Peyer's patch (tissue), 4 donors: ENCODE measurements at places on chromosomes 4 and X. TPM values are rescaled to one million over a fixed set of nuclear protein-coding genes. Genes with fewer than 3 reads are reported as not detected.

CXCL3 gene
- total RNA-seq = 2.6 TPM

FAAH2 gene
- total RNA-seq = 7.2 TPM

DNA sequence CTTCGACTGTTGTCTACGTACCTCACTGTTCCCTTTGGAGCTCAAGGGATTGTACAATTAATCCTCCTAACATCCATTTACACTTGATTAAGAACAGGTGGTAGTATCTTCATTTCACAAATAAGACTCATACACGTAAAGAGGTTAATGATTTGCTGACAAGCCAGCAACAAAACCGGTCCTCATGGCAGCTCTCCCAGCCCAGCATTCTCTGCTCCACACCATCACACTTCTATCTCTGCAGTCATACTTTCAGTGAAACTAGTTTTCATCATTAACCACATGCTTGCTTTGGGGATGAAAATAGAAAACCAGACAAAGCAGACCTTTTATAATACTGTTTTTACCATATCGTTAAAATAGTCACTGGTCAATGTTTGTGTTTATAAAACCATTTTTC lies 28.7 kb upstream of the CASK start:
- no peak for DNase-seq

GRCh38 chr4:114754616-114755015 lies 156.0 kb downstream of the UGT8 start:
- no peak for DNase-seq

DNA sequence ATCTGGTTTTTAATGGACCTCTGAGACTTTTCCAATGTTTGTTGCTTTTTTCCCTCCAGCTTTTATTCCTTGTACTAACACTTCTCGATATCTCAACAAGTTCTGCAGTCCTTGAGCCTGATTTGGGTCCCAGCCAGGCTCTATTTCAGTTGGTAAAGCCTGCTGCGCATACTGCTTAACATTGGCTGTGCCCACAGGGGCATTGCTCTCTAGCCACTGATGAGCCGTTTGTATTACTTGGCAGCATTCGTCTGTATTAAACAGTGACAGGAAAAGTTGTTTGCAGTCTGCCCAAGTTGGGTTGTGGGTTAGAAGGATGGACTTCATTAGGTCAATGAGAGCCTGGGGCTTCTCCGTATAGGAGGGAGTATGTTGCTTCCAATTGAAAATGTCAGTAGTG lies 59.6 kb upstream of the XAGE1B start:
- no peak for DNase-seq

- no peak for DNase-seq
Measured at GRCh38 chrX:132470831-132471230, 18.0 kb downstream of the MBNL3 start.

DNA sequence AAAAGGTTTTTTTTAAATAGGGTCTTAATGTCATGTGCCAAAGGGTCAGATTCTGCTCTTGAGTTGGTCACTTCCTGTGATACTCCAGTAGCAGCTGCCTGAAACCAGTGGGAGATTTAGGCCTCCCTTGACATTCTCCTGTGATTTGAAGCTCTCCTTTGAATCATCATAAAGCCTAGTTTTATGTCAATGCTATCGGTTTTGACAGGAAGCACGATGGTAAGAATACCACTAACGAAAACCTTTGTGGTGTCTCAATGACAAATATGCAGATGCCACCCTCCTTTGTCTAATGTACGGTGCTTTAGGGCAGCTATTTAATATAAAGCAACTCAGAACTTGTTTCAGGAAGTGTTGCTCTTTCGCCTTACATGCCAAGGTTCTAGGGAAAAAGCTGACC lies 44.2 kb downstream of the CCNI start:
- no peak for DNase-seq
